ENCODE measurements at places on chromosomes 4 and X.

DNA sequence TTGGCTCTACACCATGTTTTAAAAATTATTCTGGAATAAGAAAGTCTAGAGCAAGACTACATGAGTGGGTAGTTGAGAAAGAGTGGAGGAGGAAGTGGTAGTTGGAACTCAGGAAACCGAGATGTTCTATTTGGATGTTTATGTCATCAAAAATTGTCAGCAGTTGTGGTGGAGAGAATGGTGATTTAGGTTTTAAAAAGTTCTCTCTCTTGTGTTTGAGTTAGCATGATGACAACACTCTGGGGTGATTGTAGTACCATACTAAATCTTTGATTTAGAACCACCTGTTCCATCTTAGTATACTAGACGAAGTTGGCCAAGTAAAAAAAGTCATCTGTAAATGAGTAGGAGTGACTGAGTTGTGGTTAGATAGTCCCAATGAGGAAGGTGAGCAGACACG is 40.7 kb downstream of the KLHL2 start:
- DNase-seq = no peak

DNA sequence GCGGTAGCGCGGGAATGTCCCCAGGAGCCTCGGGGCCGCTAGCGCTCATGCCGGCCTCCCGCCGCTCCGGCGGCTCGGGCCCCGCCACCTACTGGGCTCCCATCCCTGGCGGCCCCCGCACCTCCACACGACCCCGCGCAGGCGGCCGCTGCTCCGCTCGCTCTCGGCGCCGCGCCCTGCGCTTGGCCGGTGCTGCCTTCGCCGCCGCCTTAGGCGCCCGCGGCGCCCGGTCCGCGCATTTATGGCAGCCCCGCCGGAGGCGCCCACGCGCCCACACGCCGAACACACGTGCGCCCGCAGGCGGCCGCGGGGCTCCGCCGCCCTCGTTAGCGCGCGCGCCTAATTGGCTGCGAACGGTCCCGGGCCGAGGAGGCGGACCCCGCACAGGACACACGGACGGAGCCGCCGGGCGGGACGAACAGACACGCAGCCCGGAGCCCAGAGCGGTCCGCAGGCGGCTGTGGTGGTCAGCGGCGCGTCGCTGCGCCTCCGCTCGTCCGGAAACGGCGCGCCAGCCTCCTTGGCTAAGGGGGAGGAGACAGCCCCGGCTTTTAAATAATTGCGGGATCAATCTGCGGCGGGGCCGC is at the start of gene NKX1-1:
TSS of gene NKX1-1 (minus strand) at position 49 of the 587 bp plus-strand sequence. CDS start at position 49, 0 bp downstream.
- no peak for DNase-seq

DNA sequence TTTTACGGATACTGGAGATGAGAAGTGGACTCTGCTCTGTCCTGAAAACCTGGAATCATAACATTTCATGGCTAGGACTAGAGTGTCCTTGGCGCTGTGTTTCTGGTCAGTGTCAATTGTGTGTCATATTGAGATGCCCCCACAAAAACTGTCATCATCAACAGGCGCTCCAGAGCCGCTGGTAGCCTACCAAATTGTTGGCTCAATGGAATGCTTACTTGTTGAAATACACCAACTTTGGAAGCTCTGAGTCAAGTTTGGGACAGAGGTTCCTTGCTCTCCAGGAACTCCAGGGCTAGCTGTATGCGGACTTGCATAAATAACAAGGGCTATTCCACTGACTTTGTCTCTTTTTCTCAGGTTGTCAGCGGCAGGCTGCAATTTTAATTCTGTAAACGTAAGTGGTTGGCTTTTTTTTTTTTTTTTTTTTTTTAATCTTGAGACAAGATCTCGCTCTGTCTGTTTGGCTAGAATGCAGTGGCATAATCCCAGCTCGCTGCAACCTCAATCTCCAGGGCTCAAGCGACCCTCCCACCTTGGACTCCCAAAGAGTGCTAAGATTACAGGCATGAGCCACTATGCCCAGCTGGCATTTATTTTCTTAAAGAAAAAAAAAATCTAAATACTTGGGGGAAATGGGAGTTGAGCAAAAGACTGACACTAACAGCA is 871 bp upstream of the HPGD start:
- DNase-seq = no peak

DNA sequence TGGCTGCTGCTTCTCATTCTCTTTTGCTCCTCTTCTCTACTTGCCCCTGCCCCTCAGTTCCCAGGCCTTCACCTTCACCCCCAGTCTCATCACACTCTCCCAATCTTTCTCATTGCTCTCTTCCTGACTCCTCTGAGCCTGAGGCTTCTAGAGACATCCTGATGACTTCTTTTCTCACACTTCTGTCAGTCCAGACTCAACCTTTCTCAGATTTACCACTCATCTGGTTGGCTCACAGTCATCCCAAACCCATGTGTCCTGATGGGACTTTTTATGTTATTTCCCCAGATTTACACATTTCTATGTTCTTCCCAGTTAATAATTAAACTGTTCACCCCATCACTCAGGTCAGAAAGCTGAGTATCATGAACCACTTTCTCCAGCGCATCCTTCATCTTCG is 68.0 kb downstream of the TMA16 start:
- no peak for DNase-seq

- no peak for DNase-seq
Observed at GRCh38 chrX:37651921-37652452, 33.6 kb upstream of the XK start.

DNA sequence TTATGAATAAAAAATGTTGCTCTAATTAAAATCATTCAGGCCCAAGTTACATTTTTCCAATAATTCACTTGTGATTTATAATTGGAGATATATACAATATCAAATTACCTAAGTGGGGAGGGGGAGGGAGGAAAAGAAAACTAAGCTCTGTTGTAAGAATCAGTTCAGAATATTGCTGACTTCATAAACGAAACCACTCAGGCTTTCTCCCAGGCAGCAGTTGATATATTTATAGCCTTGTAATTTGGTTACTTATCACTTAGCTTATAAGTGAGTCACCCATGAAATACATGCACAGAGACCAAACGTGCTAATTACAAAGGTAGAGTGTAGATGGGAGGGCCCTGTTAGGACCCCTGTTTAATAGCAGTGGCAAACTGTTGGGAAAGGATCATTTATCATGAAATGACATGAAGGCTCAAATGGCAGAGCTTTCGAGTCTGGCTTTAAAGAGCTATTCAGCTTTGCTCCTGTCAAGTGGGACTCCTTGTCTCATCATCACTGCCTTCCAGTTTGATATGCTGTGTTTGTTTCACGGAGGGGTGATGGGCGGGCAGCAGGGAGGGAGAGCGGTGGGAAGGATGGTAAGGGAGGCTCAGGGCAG is 105.6 kb upstream of the PGRMC2 start:
- no peak for DNase-seq

DNA sequence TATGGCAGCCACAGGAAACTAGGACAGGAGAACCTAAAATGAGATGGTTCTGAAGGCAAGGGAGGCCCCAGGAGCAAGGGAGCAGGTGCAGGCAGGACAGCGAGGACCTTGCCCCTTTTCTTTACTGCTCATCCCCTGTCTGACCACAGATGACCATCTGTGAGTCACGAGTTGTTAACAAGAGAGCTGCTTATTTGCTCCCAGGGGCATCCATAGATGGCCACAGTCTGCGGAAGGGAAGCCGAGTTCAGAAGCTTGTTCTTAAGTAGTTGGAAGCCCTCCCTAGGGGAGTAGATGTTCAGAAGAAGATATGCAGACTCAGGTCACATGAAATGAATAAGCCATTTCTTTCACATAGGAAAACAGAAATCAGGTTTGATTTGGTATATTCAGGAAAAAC is 69.4 kb downstream of the EVC2 start:
- no peak for DNase-seq

GRCh38 chr4:25635501-25635900 is 20.1 kb upstream of the SLC34A2 start:
- DNase-seq = no peak

DNA sequence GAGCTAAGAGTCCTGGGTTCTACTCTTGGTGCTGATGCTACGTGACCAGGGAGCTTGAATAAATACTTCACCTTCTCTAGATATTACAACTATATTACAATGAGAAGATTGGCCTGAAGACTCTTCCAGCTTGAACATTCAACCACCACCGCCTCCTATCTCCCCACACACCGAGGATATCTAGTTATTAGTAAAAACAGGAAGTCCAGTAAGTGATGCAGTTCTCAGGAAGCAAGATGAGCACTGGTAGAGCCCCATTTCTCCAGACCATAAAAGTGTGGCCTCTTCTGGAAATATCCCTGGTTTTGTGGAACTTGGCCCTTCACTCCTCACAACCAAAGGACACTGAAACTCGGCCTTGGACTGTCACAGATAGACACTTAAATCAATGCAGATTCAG is 18.5 kb downstream of the PJA1 start:
- DNase-seq = no peak

DNA sequence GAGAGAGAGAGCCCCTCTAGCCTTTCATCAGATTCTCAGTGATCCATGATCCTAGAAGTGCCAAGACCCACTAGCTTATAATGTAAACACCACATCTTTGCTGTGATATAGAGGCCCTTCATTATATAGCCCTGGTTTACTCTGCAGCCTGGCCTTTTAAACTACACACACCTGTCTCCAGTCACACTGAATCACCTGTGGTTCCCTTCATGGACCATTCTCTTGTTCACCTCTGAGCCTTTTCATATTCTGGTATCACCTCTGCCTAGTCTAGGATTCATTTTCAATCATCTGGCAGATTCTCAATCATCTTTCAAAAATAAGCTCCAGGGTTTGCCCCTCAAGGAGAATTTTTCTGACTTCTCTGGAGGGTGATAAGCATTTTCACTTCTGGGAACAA is 50.0 kb upstream of the CD40LG start:
- no peak for DNase-seq

- DNase-seq = no peak
Observed at GRCh38 chr4:84847978-84848377, 118.5 kb downstream of the WDFY3 start.

GRCh38 chr4:64781737-64782326 is 372.6 kb upstream of the TECRL start:
- DNase-seq = no peak

GRCh38 chrX:19958552-19959486 is 32.0 kb downstream of the BCLAF3 start:
- no peak for DNase-seq

DNA sequence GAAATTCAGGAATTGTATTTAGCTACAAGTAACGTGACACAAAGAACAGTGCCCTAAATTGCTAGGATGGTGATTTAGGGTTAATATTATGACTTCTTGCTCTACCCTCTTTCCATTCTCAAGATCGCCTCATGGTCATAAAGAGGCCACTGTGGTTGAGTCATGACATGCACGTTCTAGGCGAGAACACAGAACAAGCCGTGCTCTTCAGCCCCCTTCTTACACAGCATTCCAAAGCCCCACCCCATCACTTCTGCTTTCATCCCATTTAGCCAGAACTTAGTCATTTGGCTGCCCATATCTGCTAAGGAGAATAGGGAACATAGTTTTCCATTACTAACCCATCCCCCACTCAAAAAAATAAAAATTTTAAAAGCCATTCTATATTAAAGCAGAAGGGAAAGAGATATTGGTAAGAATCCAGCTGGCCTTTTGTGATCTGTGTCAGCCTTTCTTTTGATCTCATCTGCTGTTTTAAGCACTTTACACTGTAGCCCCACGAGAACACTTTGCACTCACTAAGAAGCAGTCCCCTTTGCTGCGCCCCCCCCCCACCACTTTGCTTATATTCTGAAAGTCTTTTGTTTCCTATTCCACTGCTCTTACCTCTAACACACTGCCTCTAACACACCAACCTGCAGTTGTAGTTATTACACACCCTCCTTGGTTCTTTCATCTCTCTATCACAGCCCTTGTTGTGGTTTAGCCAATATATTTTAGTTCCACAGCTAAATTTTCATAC is 28.4 kb downstream of the NPNT start:
- DNase-seq = no peak

GRCh38 chrX:108614616-108615015 is 121.7 kb downstream of the IRS4 start:
- no peak for DNase-seq

GRCh38 chr4:11954093-11954492 is 525.4 kb upstream of the HS3ST1 start:
- no peak for DNase-seq

- DNase-seq = no peak
Observed at GRCh38 chr4:7160439-7160838, 31.9 kb upstream of the SORCS2 start.

- no peak for DNase-seq
Observed at GRCh38 chr4:27123769-27124124, 263.1 kb downstream of the STIM2 start.

DNA sequence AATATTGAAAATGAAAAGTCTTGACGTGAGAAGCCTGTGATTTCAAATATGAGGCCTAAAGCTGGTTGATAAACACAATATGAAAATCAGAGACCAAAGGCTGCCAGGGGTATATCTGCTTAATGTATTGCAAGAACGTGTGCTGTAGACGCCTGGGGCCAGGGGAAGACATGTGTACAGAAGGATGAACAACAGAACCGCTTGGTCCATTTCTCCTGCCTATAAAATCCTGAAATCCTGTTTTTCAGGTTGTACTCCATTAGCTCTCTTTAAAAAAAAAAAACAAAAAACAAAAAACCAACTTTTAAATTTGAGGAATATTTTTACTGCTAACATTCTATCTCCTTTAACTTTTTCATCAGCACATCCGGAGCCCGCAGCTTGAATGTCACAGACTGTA is 109.2 kb downstream of the STOX2 start:
- no peak for DNase-seq

DNA sequence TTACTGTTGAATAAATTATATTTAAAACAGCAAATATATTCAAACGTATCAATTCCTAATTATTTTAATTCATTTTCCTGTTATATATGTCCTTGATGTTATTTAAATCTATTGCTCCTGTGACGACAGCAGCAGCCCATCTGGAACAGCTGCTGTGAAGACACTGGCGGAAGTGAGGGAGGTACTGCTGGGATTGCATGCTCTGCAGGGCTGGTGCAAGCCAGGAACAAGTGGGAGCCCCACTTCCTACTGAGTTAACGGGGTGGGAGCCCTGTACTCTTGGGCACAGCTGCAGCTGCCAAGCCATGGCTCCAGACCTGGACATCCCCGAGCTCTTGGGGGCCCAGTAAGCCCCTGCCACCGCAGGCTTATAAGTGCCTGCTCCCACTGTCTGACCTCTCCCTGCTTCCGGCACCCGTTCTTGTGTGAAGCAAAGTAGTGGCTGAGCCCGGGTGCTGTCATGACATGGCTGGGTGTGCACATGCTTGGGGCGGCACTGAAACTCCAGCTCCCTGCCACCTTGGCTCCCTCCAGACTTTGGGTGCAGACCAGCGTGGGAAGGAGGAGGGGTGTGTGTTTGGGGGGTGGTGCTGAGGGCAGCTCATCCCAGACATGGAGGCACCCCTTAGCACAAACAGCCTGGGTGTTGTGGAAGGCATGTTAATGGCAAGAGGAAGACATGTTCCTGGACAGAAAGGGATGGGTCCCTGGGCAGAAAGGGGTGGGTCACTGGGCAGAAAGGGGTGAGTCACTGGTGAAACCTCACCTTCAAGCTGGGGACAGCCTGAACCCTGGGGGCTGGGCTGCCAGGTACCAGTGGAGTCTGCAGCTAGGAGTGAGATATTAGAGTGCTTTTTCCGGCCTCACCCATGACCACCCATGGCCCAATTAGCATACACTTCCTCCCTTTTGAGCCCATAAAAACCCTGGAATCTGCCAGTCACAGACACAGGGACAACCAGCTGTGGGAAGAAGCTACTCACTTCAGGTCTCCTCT is 1981.3 kb upstream of the IGFBP7 start:
- DNase-seq = no peak

GRCh38 chrX:115367951-115368350 is 78.4 kb downstream of the LUZP4 start:
- DNase-seq = no peak

GRCh38 chrX:79078114-79078513 is 66.4 kb upstream of the GPR174 start:
- DNase-seq = no peak

Measured in stimulated activated CD8-positive, alpha-beta memory T cell treated with anti-CD3 and anti-CD28 coated beads, Interleukin-4, amount 100 ng/mL, for 4 hours (primary cell).